ENCODE measurements at places on chromosomes 2 and 18.
A peak's percentile ranks its signal among the peaks of the same experiment; 100 is the strongest.

GRCh38 chr2:126041391-126042047 is 614.4 kb upstream of the GYPC start:
- no peak for DNase-seq

DNA sequence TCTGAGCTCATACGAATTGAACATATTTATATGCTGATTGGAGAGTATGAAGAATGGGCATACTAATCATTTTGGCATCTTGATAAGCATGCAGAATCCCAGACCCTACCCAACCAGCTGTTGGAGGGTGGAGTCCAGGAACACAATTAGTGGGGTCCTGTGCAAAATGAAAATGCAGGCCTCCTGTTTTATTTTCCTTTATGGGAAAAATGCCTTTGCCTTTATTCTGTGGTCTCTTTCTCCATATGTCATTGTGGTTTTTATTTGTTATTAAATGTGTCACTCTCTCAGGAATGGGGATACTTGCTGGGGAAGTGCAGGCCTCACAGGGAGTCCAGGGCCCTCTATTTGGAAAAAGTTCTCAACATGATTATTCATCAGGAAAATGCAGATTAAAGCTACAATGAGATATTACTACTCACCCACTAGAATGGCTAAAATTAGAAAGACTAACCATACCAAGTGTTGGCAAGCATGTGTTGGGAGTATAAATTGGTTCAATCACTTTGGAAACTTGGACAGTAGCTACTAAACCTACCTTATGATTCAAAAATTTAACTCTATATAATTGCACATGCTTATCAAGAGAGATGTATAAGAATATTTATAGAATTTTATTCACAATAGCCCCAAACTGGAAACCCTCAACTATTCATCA is 223.1 kb upstream of the FBXO11 start:
- no peak for DNase-seq

DNA sequence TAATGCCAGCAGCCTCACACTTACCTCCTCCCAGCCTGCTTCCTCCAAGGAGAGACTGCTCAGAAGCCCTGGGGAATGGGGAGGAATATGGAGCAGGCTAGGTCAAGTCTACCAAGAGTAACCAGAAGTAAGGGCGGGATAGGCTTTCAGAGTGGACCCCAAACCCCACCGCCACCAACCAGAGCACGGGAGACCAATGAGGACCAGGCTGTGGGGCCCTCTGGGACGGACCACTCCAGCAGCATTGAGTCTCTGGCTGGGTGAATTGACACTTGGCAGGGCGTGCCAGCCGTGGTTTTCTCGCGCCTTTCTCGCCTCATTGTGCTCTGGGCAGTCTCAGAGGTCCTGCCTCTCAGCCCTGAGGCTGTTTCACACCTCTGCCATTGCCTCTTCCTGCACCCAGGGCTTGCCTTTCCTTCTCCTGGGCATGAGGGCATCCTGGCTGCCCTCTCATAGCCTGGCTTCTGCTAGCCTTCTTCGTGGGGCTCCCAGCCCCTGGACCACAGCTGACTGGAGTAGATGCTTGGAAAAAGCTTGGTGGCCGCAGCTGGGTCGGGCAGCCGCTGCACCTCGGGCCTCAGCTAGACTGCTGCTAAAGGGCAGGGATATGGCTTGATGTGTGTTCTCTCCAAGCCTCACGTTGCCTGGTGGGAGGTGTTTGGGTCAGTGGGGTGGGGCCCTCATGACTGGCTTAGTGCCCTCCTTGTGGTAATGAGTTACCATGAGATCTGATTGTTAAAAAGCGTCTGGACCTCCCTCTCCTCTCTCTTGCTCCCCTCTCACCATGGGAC is 40.5 kb upstream of the HS6ST1 start:
- no peak for DNase-seq

DNA sequence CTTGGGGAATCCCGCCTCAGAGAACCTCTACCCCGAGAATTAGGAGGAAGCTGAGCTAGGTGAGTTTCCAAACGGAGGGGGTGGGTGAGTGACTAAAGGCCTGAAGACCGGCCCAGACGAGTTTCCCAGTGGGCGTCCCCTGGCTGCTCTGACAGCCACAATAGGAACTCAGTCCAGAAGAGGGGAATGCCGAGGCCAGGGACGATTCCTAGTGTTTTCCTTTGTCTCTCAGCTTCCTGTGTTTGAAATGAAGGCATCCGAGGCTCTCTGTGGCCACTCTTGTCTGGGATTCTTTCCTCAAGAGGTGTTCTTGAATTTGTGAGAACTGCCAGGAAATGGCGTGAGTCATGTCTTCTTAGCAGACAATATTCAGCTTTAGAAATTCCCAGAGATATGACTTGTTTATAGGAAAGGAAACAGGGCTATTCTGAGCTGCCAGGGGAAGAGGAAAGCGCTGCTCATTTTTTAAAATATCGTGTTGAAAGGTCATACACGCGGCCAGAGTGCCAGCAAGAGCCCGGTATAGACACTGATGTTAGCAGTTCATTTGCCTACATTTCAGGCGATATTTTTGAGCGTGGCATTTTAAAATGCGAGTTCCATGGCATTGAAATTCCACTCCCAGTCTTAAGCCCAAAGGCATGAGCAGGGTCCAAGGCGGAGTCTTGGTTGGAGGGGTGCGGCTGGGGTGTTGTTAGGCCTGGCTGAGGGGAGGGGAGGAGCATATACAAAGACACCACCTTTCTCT is 169.1 kb upstream of the KLF7 start:
- DNase-seq = peak; percentile 98

DNA sequence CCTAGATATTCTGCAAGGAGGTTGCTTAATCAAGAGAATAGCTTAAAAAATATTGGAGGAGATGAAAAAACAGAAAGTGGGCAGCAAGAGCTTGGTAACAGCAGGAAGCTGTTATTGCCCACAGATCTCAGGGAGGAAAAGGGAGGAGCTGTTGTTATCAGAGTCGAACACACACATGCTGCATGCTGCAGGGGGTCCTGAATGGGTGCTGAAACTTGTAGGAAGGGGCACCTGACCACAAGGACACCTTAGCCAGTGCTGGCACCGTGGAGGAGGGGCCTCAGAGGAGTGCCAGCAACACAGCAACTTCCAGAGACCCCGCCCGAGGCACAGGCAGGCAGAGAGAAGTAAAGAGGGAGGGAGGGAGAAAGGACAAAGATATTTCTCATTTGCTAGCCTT is 332.9 kb downstream of the SOCS6 start:
- DNase-seq = no peak

- no peak for DNase-seq
Measured at GRCh38 chr2:59342166-59342565, 1101.0 kb upstream of the FANCL start.

- no peak for DNase-seq
Measured at GRCh38 chr18:75455249-75456198, 28.0 kb upstream of the SMIM21 start.

GRCh38 chr2:34723683-34724082 is 1124.6 kb upstream of the FAM98A start:
- DNase-seq = no peak

GRCh38 chr18:8988260-8988871 is 114.1 kb upstream of the NDUFV2 start:
- peak; percentile 46 for DNase-seq

GRCh38 chr18:63079114-63079513 is 240.5 kb downstream of the BCL2 start:
- no peak for DNase-seq

DNA sequence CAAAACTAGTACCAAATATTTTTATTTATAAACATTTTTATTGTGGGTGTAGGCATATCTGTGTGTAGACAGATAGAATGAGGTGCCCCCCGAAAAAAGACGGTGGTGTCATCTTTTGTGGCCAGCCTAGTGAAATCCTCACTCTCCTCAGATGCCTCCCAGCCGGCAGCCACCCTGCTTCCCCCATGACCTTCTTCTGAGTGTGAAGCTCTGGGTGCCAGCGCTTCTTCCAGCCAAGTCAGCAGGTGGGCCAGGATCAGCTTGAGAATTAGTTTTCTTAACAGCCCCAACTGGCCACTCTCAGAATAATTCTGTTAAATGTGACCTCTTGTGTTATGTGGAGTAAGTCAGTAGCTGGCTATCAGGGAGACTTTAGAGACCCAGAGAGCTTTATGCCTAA is 229.6 kb upstream of the FOSL2 start:
- no peak for DNase-seq

- no peak for DNase-seq
Measured at GRCh38 chr2:67242456-67242855, 154.7 kb upstream of the ETAA1 start.

DNA sequence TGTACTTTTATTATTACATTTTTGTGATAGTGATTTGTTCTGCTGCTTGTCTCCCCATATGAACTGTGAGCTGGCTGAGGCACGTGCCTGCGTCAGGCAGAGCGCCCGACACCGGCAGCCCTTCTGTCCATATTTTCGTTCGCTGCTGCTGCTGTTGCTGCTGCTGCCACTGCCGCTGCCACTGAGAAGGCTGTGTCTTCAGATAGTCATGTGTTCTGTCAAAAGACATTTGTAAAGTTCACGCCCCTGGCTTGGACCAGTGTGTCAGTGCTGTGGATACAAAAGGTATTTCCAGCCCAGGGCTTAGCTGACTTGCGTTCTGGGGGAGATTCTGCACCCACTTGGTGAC is 47.0 kb downstream of the TWIST2 start:
- no peak for DNase-seq

GRCh38 chr2:124875627-124876244 is 850.6 kb downstream of the CNTNAP5 start:
- DNase-seq = no peak

DNA sequence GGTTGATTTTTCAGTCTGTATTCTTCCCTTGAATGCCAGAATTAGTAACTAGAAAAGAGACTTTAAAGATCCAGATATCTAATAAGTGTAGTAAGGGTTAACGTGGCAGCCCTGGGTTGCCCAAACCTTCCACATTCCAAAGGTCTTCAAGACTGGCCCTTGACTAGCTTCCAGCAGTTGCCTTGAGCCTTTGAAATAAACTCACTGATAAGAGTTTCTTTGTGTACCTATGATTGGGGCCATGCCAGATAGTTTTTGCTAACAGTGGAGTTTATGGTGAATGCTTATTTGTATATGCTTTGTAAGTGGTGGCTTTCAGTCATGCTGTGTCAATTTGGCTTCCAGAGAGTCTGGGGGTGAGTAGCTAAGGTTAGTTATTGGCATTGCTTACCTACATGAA is 722.3 kb downstream of the RNF144A start:
- DNase-seq = no peak

DNA sequence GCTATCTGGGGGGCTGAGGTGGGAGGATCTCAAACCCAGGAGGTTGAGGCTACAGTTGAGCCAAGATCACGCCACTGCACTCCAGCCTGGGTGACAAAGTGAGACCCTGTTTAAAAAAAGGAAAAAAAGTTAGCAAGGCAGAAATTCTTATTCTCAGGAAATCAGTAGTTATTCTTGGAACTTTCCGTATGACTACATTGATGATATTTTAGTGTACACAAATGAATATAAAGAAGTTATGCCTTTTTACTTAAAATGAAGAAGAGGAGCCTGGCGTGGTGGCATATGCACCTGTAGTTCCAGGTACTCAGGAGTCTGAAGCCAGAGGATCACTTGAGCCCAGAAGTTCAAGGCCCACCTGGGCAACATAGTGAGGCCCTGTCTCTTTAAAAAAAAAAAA is 7.4 kb downstream of the SPDYA start:
- no peak for DNase-seq

- DNase-seq = no peak
Measured at GRCh38 chr2:96817882-96818281, 1.8 kb downstream of the CNNM3 start.

GRCh38 chr2:133266041-133266925 is 302.0 kb downstream of the NCKAP5 start:
- no peak for DNase-seq

DNA sequence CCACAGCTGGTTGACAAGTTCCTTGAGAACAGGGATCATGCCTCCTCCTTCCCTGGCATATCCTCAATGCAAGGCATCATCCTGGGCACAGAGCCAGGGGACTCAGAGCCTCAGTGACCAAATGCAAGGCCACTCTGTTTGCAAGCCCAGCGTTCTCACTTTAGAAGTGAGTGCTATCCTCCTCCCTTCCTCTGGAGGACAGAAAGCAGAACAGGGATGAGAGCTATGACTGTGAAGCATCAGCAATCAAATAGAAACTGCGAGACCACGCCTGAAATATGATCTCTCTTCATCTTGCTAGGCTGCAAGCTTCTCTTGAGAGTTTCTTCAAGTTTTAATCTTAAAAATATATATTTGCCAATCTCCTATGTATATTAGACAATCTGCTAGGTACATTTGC is 119.8 kb downstream of the LRATD1 start:
- DNase-seq = no peak

DNA sequence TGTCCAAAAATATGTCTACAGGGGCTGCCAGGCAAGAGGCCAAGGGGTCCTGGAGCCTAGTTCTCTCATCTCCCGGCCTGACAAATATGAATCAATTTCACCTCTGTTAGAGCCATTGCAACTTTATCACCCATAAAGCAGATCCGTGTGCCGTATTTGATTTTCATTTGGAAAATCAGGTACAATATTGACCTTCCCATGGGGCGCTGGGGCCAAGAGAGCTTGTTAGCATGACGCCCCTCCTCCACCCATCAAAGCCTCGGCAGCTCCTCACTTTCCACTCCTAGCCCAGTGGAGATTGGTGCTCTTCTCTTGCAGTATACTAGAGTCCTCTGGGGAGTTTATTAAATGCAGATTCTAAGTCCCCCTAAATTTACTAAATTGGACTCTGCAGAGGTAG is 96.8 kb downstream of the CAPN13 start:
- no peak for DNase-seq

DNA sequence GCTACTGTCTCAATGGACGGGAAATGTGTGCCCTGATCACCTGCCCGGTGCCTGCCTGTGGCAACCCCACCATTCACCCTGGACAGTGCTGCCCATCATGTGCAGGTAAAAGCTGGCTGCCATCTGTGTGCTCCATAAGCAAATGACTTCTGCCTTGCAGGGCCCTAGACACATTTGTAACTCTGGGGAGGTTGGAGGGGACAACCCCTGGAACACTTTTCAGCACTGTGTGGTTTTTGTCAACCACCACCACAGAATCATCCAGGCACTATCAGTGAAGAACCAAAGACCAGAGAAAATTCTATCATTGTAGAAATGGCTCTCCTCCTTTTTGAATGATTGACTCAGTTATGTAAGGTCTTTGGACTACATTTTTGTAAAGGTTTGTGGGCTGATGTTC is 84.3 kb downstream of the FEZ2 start:
- no peak for DNase-seq

GRCh38 chr18:50806208-50806616 is 13.6 kb downstream of the MRO start:
- no peak for DNase-seq

GRCh38 chr2:211875488-211875887 is 663.1 kb downstream of the ERBB4 start:
- no peak for DNase-seq

DNA sequence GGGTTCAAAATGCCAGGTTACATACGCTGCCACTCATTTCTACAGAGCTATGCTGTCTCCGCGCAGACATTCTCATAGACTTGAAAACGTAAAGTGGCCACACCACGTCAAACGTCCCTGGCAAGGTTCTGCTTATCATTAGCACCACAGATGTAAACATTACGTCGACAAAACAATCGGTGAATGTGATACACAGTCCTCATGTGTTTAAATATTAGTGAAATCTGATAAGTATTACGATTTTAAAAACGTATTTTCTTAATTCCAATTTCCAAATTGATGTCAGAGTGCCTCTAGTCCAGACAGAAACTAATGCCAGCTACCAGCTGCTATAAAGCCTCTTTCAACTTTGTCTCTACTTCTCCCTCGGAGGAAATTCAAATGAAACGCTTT is 1.2 kb downstream of the STK17B start:
- no peak for DNase-seq

Data from fibroblast of skin of left quadriceps (primary cell).